ENCODE measurements at places on chromosomes 5 and 9.

DNA sequence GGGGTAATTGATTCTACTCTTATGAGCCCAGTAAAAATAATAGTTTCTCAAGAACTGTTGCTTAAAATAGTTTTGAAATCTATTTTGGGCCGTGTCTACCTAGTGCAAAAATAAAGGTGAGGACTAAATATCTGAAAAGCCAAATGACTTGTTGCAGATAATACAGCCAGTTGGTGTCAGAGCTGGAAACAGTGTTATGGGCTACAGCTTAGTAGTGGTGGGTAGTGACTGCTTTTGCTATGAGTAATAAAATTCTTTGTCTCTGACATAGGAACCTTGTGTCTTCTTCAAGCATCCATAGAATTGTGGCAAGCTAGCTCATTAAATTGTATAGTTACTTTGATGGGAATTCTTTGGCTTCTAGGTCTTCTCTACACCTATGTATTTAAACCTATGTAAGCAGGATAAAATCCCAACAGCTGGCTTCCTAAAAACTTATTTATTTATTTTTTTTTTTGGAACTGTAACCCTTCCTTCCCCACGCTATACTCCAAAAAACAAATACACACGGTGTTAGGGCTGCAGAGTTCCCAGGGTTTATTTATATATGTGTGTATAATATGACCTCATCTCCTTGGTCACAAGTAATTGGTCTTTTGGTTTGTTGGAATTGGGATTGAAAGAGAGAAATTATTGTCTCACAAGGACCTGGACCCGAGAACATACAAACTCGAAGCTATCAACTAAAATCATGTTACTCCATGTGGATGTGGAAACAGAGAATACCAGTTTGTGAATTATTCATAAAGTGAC lies 138.0 kb downstream of the NUDT12 start:
- DNase-seq: no peak

DNA sequence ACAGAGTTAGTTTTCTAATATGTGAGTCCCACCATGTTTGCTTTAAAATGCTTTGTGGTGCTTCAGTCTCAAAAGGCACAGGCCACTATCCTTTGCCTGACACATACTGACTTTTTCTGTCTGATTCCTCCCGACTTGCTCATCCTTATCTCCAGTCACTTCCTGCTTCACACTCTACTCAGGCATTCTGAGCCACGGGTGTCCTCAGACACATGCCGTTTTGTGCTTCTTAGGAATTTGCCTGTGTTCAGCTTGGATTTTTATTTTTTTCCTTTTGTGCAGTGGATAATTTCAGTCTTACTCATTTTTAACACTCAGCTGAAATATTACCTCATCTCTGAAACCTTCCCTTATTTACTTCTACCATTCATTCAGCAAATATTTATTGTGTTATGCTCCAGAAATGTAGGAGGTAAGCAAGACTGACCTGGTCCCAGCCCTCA lies 54.1 kb downstream of the MAN2A1 start:
- no peak for DNase-seq

GRCh38 chr9:136409557-136410455 lies 608 bp downstream of the ENTR1 start:
- DNase-seq: no peak

DNA sequence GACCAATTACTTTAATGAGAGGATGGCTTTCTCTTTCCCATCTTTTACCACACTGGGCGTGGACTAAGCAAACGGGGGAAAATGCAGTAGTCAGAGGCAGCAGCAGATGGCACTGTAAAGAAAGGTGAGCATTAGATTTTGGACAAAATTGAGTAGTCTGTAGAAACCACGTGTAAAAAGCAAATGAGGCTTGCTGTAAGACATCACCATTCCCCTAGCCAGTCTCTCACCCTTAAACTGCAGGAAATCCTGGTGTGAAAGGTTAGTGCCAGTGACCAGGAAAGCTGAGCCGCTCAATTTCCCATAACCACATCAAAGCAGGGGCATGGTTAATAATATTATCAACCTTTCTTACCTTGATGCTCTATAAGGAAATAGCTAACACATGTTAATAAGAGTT lies 31.8 kb downstream of the SPATA31C2 start:
- DNase-seq: no peak

DNA sequence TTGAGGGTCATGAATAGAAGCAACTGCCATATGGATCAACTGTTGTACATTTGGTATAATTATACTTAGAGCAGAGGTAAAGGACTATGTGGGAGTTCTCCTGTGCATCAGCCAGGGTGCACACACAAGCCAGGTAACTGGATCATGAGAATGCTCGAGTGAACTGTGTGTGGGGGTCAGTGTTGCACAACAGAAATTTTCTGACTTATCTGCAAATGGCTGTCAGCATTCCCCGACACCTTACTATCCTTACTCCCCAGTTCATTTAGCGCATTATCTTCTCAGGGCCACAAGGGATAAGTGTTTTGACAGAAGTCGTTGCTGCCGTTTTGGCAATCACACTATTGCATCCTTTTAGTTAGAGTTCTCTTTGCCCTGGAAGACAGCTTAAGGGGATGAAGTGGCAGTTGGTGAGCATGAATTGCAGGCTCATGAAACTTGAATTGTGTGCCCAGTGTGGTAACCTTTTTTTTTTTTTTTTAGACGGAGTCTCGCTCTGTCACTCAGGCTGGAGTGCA lies 1.7 kb downstream of the CANX start:
- DNase-seq: no peak

DNA sequence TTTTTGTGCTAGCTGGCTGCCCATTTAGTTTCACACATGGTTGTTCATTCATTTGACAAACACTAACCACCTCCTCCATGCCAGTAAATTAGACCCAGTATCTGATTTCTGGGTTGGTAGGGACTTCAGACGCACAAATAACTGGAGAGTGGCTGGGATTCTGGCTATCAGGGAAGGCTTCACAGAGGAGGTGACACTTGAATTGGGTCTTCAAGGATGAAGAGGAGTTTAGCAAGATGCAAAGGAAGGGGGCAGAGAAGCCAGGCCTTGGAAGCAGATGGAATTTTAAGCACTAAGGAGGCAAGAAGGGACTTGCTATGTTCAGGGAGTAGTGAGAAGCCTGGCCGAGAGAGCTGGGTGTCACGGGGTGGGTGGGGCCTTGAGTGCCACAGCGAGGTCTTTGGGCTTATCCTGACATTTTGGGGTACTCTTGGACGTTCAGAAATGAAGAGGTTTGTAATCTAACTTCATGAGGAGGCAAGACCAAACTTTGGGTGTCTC lies 71.3 kb downstream of the LMX1B start:
- DNase-seq: no peak

Data from HAP-1 (cell line).